ENCODE measurements at places on chromosomes 11 and 22. TPM values are rescaled to one million over a fixed set of nuclear protein-coding genes. Genes with fewer than 3 reads are reported as not detected.

GRCh38 chr11:32919338-32919737, 26.7 kb downstream of the QSER1 start:
- no peak for DNase-seq

GRCh38 chr11:16984229-16984628, 30.0 kb downstream of the PLEKHA7 start:
- DNase-seq, result no peak

GRCh38 chr11:6397636-6398035, 7.4 kb downstream of the SMPD1 start:
- no peak for DNase-seq

GRCh38 chr11:90250970-90251369, 28.1 kb upstream of the CHORDC1 start:
- DNase-seq, result no peak

- no peak for DNase-seq
These were observed 6.7 kb upstream of the NLRX1 start for GRCh38 chr11:119161871-119162270.

- no peak for DNase-seq
These were observed 4.9 kb downstream of the LGALS1 start for GRCh38 chr22:37680191-37680851.

PYGM gene
- total RNA-seq, result 8.1 TPM

DGCR6 gene
- 2.8 TPM for total RNA-seq

THY1 gene
- total RNA-seq, result 3.8 TPM

CHEK1 gene
- 1.7 TPM for total RNA-seq

Data from sciatic nerve (tissue), 2 donors.